Activated CD4-positive, alpha-beta T cell treated with anti-CD3 and anti-CD28 coated beads for 48 hours (primary cell): ENCODE measurements at places on chromosomes 6 and 20.
A peak's percentile ranks its signal among the peaks of the same experiment; 100 is the strongest.

- peak; percentile 3 for DNase-seq
These were observed at the start of gene EYA4 for GRCh38 chr6:133241086-133241900. Gene EYA4, plus strand, starts transcription at chr6:133241357. Its CDS starts 33,424 bp downstream, at chr6:133274781.

DNA sequence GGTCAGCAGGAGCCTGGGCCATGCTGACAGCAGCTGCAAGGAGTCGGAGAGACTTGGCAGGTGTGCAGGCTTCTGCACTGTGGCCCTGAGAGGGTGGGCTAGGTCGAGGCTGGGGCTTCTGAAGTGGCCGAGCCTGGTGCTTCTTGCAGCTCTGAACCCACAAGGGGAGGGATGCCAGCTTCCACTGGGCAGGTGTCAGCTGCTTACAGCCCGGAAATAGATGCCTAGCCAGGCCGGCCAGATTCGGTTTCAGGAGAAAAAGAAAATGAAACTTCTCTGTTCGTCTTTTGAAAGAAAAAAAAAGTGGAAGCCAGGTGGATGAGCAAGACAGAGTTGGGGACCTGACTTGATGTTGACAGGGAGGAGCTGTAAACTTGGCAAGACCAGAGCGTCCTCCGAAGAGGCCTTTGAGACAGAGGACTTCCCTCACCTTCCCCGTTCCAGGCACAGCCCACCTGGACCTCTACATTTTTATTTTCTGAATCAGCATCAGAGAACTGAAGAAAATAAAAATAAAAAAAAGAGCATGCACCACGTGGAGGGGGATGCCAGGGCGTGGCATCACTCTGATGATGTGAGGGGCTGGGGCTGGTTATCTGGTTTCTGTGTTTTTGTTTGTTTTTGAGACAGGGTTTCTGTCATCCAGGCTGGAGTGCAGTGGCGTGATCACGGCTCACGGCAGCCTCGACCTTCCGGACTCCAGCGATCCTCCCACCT is at the start of gene ZBP1:
Gene ZBP1 (minus strand): TSS at position 153 of the 717 bp plus-strand sequence. CDS start 131 bp downstream, at position 22.
- DNase-seq, result peak; percentile 68

DNA sequence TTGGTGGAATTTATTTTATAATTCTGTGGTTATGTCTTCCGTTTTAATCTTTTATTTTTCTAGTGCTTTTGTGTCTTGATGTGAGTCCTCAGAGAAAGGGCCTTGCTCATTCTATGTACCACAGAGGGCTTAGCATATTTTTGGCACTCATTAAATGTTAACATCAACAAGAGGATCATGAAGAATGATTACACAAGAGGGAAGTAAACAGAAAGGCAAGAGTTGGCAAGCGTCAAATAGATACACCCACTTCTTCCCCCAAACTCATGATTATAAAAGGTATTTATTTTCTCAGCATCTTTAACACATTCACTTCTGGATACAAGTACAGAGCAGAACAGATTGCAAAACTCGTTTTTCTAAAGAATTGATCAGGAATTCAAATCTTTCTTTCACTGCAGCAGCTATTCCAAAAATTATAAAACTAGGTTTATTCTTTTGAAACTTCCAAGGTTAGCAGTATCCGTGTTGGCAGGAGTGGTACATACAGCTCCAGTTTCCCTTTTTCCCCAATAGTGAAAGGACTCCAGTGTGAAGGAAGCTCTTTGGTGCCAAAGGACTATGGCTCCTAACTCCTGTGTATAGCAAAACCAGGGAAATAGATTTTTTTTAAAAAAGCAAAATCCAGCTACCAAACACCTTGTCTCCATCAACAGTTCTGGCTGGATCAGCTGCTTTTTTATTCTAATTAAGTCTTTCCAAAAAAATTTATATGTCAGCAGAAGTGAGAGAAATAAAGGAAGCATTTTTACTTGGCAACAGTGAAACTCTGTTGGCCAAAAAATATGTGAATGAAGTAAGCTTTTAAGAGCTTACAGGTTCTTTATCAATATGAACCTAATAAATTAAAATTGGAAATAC is 221.9 kb downstream of the ADGRG6 start:
- DNase-seq, result no peak

DNA sequence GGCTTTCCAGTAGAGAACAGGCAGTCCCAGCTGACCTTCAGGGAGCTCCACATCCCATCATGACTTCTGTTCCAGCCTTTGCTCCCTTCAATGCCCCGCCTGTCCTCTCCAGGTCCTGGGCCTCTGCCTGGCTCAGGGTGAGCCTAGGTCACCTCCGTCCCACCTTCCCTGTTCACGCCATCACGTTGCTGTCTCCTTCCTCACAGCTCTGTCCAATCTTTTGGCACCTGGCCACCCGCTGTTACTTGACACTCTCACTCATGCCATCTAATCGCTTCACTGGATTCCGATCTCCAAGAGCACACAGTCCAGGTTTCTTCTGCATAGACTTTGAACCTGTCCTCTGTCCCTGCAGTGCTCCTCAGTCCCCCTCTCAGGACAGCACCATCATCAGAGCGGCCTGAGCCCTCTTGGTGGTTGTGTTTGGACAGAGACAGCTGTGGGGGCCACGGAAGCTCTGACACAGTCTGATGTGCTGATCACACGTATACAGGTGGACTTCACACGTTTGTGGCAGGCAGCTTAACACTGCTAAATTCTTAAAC is 34.7 kb upstream of the TIAM2 start:
- DNase-seq, result no peak

GRCh38 chr6:25450469-25451198 is 171.5 kb downstream of the CARMIL1 start:
- no peak for DNase-seq

DNA sequence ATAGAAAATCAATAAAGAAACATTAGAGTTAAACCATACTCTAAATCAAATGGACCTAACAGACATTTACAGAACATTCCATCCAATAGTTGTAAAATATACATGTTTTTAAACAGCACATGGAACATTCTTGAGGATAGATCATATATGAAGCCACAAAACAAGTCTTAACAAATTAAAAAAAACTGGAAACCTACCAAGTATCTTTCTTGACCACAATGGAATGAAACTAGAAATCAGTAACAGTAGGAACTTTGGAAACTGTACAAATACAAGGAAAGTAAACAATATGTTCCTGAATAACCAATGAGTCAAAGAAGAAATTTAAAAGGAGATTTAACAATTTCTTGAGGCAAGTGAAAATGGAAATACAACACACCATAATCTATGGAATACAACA is 91.2 kb upstream of the GLP1R start:
- no peak for DNase-seq

GRCh38 chr6:17505767-17506280 is 94.3 kb upstream of the FAM8A1 start:
- DNase-seq, result no peak

DNA sequence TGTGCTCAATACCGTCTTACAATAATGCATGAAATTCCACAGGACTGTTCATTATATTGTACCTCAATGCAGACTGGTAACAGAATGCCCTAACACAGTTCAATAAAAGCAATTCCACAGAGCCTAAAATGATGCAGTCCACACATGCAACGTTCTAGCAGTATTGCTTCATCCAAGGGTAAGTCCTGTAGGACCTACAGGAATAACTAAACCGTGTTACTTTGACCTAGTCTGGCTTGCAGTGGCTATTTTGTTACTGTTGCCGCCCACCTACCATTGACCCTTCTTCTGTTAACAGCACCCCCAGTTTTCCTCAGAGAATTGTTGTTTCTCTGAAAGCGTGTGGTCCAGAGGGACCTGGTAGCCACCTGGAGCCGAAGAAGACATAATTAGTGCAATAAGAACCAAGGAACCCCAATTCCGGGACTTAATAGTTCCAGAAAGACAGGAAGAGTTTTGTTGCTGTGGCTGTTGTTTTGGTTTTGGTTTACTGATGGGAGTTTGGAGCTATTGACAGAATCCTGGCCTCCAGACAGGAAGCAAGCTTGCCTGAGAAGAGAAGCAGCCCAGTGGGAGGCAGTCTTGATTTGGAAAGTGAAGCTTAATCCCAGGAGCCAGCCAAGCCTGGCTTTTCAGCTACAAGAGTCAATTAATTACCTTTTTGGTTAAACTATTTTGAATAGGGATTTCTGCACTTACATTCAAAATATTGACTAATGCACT is 91.3 kb downstream of the FRK start:
- no peak for DNase-seq

DNA sequence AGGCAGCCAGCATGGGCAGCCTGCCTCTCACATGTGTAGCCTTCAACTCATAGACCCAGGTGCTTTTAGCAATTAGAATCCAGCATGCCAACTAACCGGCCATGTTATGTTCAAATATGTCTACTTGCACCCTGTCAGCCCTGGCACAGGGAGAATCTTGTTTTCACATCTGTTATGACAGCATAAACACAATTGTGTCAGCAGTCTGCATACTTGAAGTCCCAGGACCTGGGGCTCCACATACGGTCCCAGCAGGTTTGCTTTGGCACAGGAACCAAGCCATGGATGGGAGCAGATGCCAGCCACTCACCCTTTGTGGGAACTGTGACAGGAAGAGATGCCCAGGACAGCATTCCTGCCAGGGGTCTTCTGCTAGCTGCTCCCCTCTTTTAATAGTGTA is 67.2 kb upstream of the SYNDIG1 start:
- DNase-seq, result no peak

GRCh38 chr6:126764104-126764503 is 354.4 kb upstream of the RSPO3 start:
- no peak for DNase-seq

GRCh38 chr20:62212299-62212698 is 7.8 kb downstream of the HRH3 start:
- DNase-seq, result no peak

- DNase-seq, result no peak
These were observed 149.9 kb downstream of the MMS22L start for GRCh38 chr6:97133067-97133466.
